ENCODE measurements at places on chromosomes 1 and 21.

- DNase-seq = no peak
These were observed 228.8 kb downstream of the CAMTA1 start for GRCh38 chr1:7013833-7014639.

DNA sequence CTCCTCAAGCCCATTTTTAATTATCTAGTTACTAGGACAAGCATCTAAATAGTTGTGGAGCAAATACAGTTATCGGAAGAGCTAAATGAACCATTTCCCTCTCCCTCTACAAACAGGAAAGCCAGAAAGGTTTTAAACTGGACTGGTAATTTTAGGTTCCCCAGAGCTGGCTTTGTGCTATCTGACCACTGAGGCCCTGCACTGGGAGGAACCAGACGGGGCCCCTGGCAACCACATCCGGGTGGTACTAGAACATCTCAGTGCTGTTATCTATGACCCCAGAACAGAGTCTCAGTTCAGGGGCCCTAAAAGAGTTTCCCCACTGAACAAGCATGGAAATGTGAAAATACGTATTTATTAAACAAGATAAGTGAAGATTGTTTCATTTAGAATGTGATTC is 7.7 kb upstream of the RSPH1 start:
- DNase-seq = no peak

DNA sequence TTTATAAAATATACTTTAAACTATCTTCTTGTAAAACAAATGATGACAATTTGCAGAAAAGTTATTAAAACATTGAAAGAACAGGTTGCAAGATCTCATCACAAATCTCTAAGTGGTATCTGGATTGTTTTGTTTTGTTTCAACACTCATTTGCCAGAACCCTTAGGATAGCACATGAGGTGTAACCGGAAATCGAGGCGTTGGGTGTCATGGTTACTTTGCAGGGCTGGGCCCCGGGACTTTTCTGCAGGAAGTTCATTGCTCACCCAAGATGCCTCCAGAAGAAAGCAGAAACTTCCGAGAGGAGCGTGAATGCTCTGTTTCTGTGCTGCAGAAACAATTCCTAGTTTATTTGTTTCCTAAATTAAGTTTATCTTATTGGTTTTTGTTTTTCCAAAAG is 2.5 kb downstream of the DISC1 start:
- no peak for DNase-seq

DNA sequence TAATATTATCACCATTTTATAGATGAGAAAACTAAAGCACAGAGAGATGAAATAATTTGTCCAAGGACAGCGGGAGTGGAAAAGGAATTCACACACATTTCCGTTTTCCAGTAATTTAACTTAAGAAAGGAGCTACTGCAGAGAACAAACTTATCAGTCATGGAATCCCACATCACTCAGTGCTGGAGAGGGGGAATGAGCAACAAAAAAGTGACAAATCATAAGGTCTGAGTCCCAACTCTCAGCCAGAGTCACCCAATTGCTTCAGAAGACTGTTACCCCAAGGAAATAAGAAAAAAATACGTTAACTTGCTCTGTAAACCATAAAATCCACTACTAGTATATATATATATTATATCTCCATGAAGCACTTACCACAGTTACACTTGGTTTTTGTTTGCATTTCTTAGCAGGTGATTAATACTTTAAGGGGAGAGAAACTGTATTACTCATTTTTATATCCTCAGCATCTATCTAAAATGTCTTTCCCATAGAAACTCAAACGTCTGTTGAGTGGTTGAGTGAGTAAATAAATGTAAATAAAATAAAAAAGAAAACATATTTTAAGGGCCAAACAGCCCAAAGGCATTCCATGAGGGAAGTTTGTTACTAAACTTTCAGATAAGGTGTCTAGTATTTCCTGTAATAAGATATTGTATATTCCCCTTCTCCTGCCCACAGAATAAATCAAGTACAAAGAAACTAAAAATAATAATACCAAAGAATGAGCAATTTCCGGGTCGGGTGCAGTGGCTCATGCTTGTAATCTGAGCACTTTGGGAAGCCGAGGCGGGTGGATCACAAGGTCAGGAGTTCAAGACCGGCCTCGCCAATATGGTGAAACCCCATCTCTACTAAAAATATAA is 76.8 kb downstream of the SLC45A1 start:
- DNase-seq = peak; percentile 60

DNA sequence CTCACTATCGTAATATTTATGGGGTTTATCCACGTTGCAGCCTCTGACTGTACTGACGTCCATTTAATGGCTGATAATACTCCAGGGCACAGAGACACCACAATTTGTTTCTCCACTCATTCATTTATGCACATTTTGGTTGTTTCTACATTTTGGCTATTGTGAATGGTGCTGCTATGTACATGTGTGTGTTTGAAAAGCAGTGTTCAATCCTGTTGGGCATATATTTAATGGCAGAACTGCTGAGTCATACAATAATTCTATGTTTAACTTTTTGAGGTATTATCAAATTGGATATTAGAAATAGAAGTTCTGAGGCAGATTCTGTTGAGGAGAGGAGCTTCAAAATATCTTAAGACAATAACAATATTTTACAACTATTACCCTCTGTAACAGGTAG is 39.0 kb upstream of the NADK start:
- no peak for DNase-seq

DNA sequence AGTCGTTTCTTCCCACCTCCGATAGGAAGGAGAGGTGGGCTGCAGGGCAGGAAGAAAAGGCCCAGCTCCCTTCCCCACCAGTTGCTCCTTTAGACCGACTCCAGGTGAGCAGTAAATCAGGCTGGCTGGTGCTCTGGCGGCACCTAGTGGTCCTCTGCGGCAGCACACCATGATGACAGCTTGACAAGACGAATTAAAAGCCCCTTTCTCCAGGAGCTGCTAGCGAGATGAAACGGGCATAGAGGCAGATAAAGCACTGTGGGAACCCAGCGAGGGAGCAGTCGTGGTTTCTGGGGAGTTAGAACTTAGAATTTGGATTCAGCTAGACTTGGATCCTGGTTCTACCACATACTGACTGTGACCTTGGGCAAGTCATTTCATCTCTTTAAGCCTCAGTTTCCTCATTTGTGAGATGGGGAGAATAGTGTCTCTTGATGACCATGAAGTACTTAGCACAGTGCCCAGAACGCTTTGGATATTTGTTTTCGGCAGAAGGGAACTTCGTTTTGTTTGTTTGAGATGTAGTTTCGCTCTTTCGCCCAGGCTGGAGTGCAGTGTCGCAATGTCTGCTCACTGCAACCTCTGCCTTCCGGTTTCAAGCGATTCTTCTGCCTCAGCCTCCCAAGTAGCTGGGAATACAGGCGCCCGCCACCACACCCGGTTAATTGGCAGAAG is 21.8 kb upstream of the COL9A2 start:
- DNase-seq = peak; percentile 83

- no peak for DNase-seq
These were observed 378.0 kb upstream of the VAMP3 start for GRCh38 chr1:7393136-7393535.

- peak; percentile 65 for DNase-seq
These were observed 350.8 kb upstream of the PTBP2 start for GRCh38 chr1:96370757-96371156.

GRCh38 chr1:223212441-223212840 is 69.4 kb upstream of the TLR5 start:
- no peak for DNase-seq

GRCh38 chr1:32703479-32704291 is 1.1 kb upstream of the SYNC start:
- peak; percentile 95 for DNase-seq

GRCh38 chr1:29518183-29518835 is 282.0 kb downstream of the PTPRU start:
- DNase-seq = no peak

DNA sequence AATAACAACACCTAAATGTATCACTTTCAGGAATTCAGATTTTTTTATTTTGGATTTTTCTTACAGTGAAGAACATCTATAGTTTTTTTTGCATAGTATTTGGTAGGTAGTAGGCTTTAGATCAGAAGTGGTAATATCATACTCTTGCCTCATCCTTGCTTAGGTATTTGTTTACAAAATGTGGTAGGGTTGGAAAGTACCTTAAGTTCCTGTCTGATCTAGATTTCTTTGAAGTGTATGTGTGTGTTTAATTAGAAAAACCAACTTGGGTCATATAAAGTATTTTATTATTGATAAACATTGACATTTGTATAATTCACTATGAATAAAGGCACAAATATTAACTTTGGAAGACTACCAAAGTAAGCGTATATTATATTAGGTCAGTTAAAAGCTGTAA is 85.3 kb upstream of the GPR88 start:
- DNase-seq = no peak

DNA sequence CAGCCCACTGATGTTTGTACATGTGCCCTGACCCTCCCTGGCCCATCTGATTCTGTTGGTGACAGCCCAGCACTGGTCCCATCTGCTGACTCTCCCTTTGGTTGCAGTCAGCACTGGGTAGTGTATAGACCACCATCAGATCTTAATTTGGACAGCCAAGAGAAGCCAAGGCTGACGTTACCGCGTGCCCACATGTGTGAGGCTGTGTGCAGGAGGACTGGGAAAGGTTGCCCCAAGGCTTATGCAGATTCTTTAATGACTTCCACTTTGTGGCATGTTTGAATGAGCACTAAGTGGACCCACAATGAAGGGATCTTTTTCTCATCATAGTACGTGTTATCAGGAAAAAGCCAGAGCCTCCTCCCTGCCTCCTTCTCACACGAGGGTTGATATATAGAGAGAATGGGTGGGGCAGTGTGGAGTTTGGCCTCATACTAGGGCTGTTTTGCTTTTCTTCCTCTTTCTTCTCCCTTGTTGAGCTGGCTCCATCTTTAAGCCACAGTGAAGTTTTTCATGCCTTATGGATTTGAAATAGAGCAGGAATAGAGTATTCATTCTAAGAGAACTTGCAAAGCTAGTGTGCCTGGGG is 93.5 kb downstream of the NAV1 start:
- no peak for DNase-seq

- no peak for DNase-seq
These were observed 6.7 kb downstream of the SLC19A1 start for GRCh38 chr21:45535341-45536081.

DNA sequence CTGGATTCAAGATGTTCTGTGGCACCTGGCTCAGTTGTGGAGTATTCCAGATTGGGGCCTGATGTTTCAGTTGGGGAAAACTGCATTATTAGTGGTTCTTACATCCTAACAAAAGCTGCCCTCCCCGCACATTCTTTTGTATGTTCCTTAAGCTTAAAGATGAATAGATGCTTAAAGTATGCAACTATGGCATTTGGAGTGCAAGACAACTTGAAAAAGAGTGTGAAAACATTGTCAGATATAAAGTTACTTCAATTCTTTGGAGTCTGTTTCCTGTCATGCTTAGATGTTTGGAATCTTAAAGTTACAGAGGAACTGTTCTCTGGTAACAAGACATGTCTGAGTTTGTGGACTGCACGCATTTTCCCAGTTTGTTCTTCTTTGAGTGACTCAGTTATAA is 7.2 kb downstream of the FPGT start:
- DNase-seq = no peak

GRCh38 chr1:230915078-230915477 is 46.8 kb upstream of the C1orf198 start:
- peak; percentile 68 for DNase-seq

GRCh38 chr1:26717017-26717491 is 21.2 kb downstream of the ARID1A start:
- DNase-seq = no peak

- DNase-seq = no peak
These were observed 66.8 kb upstream of the ASB17 start for GRCh38 chr1:75999034-75999433.

DNA sequence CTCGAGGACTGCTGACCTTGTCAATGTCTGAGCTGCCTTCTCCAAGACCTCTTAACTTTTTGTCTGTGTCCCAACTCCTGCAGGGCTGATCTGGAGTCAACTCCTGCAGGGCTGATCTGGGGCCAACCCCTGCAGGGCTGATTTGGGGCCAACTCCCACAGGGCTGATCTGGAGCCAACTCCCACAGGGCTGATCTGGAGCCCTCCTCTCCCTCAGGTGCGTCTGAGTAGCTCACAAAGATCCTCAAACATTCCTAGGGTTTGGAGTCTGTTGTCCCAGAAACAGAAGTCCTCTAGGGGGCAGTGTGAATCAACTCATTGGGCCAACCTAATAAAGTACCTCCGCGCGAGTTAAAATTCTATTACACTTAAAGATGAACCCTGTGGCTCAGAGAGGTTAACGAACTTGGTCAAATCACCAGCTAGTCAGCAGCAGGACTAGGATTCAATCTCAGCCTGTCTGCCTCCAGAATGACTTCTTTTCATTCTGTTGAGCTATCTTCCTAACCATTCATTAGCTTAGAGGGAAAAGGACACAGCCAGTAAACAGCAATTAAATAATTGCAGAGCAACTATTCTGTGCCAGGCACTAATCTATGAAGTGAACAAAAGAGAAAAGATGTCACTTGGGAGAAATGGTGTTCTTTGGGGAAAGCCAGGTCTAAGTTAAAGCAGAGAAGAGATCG is 17.2 kb upstream of the RLF start:
- peak; percentile 72 for DNase-seq

DNA sequence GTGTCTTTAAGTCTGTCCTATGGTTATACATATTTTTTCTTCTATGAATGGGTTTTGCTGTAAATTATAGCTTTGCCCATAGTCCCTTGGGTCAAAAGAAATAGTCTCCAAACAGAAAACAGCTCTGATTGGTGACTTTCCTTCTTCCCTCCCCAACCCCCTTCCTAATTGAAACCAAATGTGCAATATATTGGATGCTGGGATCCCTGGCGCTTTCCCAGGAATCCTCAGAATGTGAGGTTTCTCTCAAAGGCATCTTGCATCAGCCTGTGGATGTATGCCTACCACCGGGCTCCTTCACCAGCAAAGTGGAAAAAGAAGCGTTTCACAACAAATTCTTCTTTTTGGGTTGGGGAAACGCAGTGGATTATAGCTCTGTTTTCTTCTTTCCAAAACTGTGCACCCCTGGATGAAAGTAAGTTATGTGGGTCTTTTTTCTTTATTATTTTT is at the start of gene DDR2:
Gene DDR2 (plus strand): TSS at position 248 of the 450 bp plus-strand sequence. CDS start 86,600 bp downstream, outside the sequence.
- no peak for DNase-seq

DNA sequence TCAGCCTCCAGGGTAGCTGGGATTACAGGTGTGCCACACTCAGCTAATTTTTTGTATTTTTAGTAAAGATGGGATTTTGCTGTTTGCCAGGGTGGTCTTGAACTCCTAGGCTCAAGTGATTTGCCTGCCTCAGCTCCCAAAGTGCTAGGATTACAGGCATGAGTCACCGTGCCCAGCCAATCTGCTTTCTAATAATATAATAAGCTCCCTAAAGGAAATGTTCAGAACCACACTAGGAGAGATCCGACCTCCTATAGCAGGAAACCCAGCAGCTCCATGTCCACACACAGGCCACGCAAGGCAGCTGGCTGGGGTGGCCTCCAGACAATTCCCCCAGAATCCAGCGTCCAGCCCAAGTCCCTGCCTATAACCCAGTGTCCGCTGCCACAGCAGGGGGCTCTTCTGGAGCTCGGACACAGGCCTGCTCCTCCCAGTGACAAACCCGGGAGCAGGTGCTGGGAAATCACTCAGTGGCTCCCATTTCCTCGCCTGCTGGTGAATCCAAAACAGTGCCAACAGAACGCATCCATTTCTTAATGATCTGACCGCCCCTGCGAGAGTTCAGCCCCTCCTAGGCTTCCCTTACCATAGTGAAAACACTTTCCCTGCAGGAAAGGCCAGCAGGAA is 7.5 kb downstream of the RIPK4 start:
- peak; percentile 22 for DNase-seq

All from kidney tubule cell (primary cell).